Prostate gland (tissue), 2 donors: ENCODE measurements at places on chromosomes 12 and 14. TPM values are rescaled to one million over a fixed set of nuclear protein-coding genes. Genes with fewer than 3 reads are reported as not detected.

GRCh38 chr12:113392988-113393579 lies 10.6 kb downstream of the SDS start:
- DNase-seq: no peak
- H3K4me1 ChIP-seq: no peaks in the 10 kb centered on the region
- no peaks in the 10 kb centered on the region for H3K36me3 ChIP-seq
- H3K4me3 ChIP-seq: no peak overlapping the region
- H3K27ac ChIP-seq: no peak overlapping the region
- no peaks in the 10 kb centered on the region for H3K27me3 ChIP-seq

GRCh38 chr14:47277703-47278102 lies 397.7 kb downstream of the MDGA2 start:
- H3K4me1 ChIP-seq: no peaks in the 10 kb centered on the region
- H3K27me3 ChIP-seq: no peaks in the 10 kb centered on the region
- H3K4me3 ChIP-seq: no peak overlapping the region
- DNase-seq: no peak
- H3K36me3 ChIP-seq: no peaks in the 10 kb centered on the region
- no peak overlapping the region for H3K27ac ChIP-seq

LRP1-AS gene
- not detected for total RNA-seq

JAG2 gene
- 30.5 TPM for total RNA-seq

DNA sequence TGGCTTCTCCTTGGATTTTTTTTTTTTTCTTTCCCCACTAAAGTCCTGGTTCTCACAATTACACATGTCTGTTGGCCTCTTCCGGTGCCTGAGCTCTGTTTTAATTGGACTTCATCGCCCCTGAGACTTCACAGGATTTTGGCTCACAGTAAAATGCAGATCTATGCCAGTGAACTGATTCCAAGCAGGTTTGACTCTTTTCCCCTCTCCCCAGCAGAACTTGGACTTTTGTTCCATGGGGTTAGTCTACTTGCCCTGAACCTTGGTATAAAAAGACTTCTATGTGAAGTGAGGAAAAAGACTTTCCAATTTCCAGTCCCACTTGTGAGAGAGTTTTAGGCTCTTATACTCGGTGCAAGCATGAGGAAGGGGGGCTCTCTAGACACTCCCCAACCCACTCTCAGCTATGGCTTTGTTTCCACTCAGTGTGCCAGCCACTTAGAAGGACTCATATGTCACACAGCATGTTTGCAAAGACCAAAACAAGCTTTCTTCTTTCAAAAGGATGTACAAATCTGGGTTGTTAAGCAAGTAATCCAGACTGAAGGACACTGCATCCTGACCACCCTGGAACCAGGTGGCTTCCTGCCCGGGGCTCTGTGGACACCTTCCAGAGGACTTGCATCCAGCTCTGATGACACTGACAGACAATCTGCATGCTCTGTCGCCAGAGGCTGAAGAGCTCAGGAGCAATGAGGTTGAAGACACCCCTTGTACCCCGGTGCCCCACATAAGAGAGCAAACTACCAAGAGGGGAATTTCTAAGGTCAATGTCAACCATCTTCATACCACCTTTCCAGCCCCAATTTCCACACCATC lies 221.9 kb upstream of the EGLN3 start:
- no peak for DNase-seq
- no peaks in the 10 kb centered on the region for H3K27me3 ChIP-seq
- no peak overlapping the region for H3K27ac ChIP-seq
- no peaks in the 10 kb centered on the region for H3K36me3 ChIP-seq
- H3K4me3 ChIP-seq: no peak overlapping the region

ARG2 gene
- 565 TPM for total RNA-seq

- H3K4me3 ChIP-seq: no peak overlapping the region
- no peak overlapping the region for H3K27ac ChIP-seq
- H3K27me3 ChIP-seq: no peaks in the 10 kb centered on the region
- no peak for DNase-seq
- no peaks in the 10 kb centered on the region for H3K4me1 ChIP-seq
Observed at GRCh38 chr12:69901221-69901905, 76.3 kb downstream of the MYRFL start.

C1R gene
- 261 TPM for total RNA-seq

KRT72 gene
- not detected for total RNA-seq

BCAT1 gene
- total RNA-seq: 0.59 TPM

PPHLN1 gene
- 52.1 TPM for total RNA-seq

- no peaks in the 10 kb centered on the region for H3K36me3 ChIP-seq
- H3K4me1 ChIP-seq: no peaks in the 10 kb centered on the region
- H3K27me3 ChIP-seq: no peaks in the 10 kb centered on the region
- no peak for DNase-seq
Observed at GRCh38 chr14:100714258-100714892, 12.3 kb upstream of the DLK1 start.

DNA sequence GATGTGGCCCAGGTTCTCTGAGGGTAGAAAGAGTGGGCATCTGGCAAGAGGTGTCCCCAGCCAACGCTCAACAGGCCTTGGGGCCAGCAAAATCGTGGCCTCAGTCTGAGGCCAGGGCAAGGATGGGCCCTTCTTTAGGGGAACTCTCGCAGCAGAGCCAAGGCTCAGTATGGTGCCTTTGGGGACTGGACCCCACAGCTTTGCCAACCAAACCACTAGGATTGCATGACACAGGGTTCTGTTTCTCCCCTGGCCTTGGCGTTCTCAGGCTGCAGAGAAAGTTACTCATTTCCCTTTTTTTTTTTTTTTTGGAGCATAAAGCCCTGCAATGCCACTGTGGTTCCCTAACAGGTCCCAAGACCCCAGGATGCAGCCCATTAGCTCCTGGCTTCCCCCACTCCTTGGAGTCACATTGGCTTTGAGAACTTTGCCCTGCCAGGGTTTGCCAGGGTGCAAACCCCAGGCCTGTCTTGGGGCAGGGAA lies 100.6 kb downstream of the LGMN start:
- H3K27ac ChIP-seq: peak overlapping the region; percentile 77
- H3K4me1 ChIP-seq: peaks cover 15% of the 10 kb centered on the region
- no peaks in the 10 kb centered on the region for H3K36me3 ChIP-seq
- H3K27me3 ChIP-seq: no peaks in the 10 kb centered on the region
- no peak overlapping the region for H3K4me3 ChIP-seq

DNA sequence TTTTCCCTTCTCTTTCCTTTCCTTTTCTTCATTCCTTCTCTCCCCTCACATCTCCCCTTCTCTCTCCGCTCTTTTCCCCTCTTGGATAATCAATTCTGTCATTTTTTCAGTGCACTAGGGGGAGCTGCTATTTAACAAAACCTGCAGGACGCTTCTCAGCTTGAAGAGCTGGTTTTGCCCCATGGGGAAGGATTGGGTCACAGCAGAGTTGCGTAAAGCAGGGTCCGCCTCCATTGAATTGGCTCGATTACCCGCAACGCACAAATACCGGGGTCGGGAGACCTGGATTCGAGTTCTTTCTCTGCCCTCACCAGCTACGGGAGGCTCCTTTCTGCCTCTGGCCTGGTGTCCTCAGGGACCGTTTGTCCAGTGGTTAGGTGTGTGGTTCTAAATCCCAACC lies 42.1 kb upstream of the CHGA start:
- H3K4me1 ChIP-seq: no peaks in the 10 kb centered on the region
- H3K27me3 ChIP-seq: no peaks in the 10 kb centered on the region
- H3K27ac ChIP-seq: no peak overlapping the region
- peak; percentile 22 for DNase-seq
